ENCODE measurements at places on chromosomes 3 and 15.

GRCh38 chr3:151946606-151947005, 73.2 kb downstream of the SUCNR1 start:
- H3K4me3 ChIP-seq = no peak overlapping the region

DNA sequence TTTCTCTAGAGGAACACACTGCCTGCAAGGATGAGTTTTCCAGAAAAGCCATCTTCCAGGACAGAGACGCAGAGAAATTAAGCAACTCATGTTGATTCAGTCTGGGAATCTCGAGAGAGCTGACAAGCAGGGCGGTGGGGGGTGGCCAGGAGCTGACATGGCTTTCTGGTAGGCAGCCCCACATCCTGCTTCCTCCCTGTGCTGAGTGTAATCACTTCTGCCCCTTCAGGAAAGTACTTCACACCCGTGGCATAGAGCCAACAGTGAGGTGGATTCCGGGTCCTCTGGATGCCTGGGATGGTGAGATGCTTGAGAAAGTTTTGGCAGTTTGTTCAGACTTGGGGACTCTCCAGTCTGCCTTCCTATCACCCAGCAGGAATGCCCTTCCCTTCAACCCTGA, 221.1 kb downstream of the SLCO3A1 start:
- no peaks in the 10 kb centered on the region for H3K36me3 ChIP-seq
- no peaks in the 10 kb centered on the region for H3K27me3 ChIP-seq
- no peaks in the 10 kb centered on the region for H3K4me1 ChIP-seq

DNA sequence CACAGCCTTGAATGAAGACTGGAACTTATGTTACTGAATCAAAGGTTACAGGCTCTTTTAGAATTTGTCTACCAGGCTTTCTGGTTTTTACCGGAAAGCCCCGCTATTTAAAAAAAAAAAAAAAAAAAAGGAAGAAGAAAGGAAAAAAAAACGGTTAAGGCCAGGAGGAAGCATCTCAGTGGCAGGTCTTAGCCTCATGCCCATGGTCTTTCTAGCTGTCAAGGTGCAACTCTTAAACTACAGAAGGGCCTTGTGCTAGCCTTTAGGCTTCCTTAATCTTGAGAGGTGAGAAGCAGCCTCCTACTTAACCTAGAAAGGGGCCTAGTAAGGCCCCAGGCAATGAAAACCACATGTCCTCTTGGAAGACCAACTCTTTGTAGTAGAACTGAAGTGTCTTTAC, 77.5 kb downstream of the TBC1D5 start:
- no peaks in the 10 kb centered on the region for H3K27me3 ChIP-seq
- no peaks in the 10 kb centered on the region for H3K4me1 ChIP-seq
- DNase-seq = no peak
- H3K27ac ChIP-seq = no peak overlapping the region
- H3K4me3 ChIP-seq = no peak overlapping the region

GRCh38 chr3:10786640-10787039, 29.4 kb upstream of the SLC6A11 start:
- H3K27ac ChIP-seq = no peak overlapping the region
- H3K4me1 ChIP-seq = no peaks in the 10 kb centered on the region
- H3K4me3 ChIP-seq = no peak overlapping the region
- H3K36me3 ChIP-seq = no peaks in the 10 kb centered on the region

GRCh38 chr3:64654013-64654412, 33.8 kb downstream of the ADAMTS9 start:
- peaks cover 5% of the 10 kb centered on the region for H3K36me3 ChIP-seq
- H3K27me3 ChIP-seq = no peaks in the 10 kb centered on the region
- no peak for DNase-seq
- H3K4me1 ChIP-seq = peaks cover 5% of the 10 kb centered on the region
- H3K27ac ChIP-seq = no peak overlapping the region
- no peak overlapping the region for H3K4me3 ChIP-seq

GRCh38 chr3:82815417-82816058, 1054.1 kb upstream of the GBE1 start:
- no peaks in the 10 kb centered on the region for H3K4me1 ChIP-seq
- H3K27me3 ChIP-seq = no peaks in the 10 kb centered on the region
- no peak overlapping the region for H3K4me3 ChIP-seq
- H3K27ac ChIP-seq = no peak overlapping the region

- H3K4me1 ChIP-seq = no peaks in the 10 kb centered on the region
- H3K36me3 ChIP-seq = no peaks in the 10 kb centered on the region
- H3K4me3 ChIP-seq = no peak overlapping the region
- no peak for DNase-seq
- H3K27ac ChIP-seq = no peak overlapping the region
- H3K27me3 ChIP-seq = no peaks in the 10 kb centered on the region
These were observed 78.5 kb upstream of the RBMS3 start for GRCh38 chr3:29202378-29202777.

- peak; percentile 80 for DNase-seq
These were observed 135.7 kb upstream of the IL12A start for GRCh38 chr3:159852821-159853505.

GRCh38 chr15:78640527-78641101, 396 bp downstream of the CHRNB4 start:
- H3K36me3 ChIP-seq = no peaks in the 10 kb centered on the region
- no peaks in the 10 kb centered on the region for H3K27me3 ChIP-seq
- H3K4me3 ChIP-seq = no peak overlapping the region
- peaks cover 3% of the 10 kb centered on the region for H3K4me1 ChIP-seq

- H3K36me3 ChIP-seq = no peaks in the 10 kb centered on the region
- no peak overlapping the region for H3K27ac ChIP-seq
- no peak overlapping the region for H3K4me3 ChIP-seq
These were observed 96.1 kb upstream of the SOX2 start for GRCh38 chr3:181615666-181616065.

GRCh38 chr3:128369881-128370642, 96.6 kb downstream of the DNAJB8 start:
- no peaks in the 10 kb centered on the region for H3K4me1 ChIP-seq
- H3K36me3 ChIP-seq = no peaks in the 10 kb centered on the region
- no peak overlapping the region for H3K27ac ChIP-seq

Measured in aorta (tissue), 5 donors.